ENCODE measurements at places on chromosomes 1 and 21.

DNA sequence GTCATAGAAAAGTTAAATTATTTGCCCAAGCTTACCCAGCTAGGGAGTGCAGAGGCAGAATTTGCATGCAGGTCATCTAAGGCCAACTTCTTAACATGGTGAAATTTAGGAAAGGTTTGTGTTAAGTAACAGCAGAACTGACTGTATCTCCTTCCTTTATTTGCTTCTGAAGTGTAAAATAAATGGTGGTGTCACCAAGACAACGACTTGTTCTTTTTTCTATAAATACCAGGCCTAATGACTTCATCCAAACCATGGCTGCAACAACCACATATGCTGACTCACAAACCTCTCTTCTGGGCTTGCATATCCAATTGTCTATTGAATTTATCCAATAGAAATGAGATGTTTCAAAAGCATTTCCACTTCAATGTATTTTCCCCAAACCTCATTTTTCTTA is 19.1 kb downstream of the COL24A1 start:
- peak; percentile 78 for DNase-seq

GRCh38 chr1:182525342-182525741 is 63.7 kb downstream of the RNASEL start:
- DNase-seq: no peak

DNA sequence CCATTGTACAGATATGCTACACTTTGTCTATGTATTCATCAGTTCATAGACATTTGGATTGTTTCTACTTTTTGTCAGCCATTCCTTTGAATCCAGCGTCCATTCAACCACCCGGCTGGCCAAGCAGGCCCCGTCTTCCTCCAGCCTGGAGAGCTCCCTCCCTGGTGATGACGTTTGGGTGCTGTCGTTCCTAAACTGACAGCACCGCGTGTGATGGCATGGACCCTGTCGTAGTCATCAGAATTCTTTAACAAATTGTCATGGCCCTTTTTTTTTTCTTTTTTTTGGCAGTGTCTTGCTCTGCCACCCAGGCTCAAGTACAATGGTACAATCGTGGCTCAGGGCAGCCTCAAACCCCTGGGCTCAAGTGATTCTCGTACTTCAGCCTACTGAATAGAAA is 138.6 kb upstream of the ERRFI1 start:
- DNase-seq: no peak

DNA sequence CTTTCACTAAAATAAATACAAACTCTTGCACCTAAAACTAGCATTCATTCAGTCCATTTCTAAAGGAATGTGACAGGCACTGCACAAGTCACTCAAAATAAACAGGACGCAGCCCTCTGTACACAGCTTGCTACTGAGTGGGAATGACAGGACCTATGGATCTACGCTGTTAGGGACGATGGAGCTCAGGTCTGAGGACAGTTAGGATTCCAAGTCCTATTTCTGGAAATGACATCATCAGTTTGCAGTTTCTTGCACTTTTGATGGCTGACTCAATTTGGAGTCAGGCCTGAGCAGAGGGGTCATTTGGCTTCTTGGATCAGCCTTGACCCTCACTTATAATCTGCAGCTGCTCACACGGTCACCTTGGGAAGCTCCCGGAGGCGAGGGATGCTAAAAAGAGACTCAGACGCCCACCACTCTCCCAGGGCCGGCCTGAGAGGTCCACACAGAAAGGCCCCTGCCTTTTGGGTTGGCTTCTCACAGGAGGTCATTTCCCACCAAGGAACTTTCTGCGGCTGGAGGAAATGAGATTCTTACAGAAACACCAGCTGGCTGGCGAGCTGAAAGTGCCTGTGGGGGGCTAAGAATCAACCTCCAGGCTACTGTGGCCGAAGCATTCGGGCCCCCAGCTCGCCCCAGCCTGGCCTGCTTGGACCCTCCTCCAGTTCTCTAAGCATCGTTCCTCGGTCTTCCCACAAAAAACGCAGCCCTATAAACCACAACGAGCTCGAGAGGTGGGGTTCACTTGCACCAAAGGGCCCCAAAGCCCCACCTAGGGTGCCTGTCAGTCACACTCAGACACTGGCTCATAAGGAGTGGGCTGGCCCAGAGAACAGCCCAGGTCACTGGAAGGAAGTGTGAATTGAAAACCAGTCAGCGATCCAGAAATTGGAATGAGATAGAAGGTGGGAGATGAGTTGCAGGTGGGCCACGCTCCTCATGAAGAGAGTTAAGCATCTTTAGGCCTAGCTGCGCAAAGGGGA is 8.9 kb upstream of the PDE9A start:
- DNase-seq: no peak

GRCh38 chr1:19893687-19894086 is 11.5 kb downstream of the OTUD3 start:
- DNase-seq: no peak

- no peak for DNase-seq
Measured at GRCh38 chr1:165632491-165632890, 1.5 kb downstream of the MGST3 start.

GRCh38 chr1:178308438-178308837 is 188.3 kb downstream of the CLEC20A start:
- DNase-seq: no peak

DNA sequence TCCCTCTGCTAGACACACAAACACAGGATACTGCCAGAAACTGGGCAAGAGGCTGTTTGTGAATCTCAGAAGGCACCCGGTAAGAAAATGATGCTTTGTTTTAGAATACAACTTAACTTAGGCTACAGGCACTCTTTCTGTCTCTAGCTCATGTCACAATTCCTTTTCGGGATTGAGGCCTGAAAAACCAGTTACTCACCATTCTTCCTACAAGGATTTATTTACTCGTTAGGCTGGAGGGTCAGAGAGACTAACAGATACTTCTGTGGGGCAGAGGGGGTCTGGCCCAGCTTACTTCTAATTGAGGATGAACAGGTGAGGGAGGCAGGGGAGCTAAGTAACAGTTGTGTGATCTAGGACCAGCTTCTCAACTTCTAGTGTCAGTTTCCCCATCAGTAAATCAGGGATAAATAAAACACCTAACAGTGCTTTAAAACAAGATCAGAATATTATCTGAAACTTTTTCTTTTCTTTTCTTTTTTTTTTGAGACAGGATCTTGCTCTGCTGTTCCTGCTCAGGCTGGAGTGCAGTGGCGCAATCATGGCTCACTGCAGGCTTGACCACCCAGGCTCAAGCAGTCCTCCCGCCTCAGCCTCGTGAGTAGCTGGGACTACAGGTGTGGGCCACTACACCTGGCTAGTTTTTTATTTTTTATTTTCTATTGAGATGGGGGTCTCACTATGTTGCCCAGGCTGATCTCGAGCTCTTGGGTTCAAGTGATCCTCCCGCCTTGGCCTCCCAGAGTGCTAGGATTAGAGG is 31.9 kb downstream of the NFYC start:
- DNase-seq: no peak

- no peak for DNase-seq
Measured at GRCh38 chr1:171126504-171126903, 35.8 kb downstream of the FMO3 start.

DNA sequence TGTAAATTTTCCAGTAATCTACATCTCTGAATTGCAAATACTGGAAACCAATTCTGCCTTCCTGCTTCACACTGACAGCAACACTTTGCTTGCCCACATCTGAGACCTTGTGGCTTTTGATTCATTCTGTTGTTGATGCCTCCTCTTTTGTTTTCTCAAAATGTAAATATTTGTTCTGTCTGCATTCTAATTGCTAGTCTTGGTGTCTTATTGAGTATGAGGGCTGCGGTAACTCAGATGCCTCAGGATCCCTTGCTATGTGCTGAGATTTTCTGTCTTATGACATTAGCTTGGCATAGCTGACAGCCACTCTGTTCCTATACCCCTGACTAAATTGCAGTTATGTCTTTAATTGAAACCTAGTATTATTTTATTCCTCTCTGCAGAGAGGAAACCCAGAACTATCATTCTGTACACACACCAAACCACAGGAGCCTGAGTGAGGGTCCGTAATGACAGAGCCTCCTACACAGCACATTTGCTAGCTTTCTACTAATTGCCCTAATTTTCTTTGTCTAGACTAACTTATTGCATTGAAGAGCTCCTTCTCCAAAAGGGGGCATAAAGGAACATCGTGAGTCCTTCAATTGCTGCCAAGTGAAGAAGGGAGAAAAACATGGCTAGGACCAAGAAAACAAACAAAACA is 72.1 kb downstream of the GREM2 start:
- no peak for DNase-seq

DNA sequence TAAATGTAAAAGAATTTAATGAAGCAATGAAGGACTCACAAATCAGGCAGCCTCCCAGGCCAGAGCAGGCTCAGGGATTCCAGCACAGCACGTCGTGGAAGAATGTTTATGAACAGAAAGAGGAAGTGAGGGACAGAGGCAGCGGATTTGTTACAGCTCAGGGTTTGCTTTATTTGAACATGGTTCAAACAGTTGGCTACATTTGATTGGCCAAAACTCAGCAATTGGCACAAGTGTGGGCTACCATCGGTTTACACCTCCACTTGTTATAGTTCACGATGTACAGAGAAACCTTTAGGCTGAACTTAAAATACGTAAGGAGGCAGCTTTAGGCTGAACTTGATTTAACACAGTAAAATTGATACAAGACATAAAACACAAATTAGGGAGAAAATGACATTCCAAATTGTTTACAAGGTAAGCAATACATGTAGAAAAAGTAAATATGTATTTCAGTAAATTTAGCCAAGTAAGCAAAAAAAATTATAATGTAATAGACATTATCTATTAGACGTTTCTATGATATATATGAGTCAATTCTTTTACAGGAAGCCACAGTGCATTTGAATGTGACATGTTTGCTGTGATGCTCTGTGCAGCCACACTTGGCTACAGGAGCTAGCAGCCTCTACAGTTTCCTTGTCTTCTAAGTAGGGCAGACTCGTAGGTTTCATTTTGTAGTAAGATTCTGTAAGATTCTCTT is 126.5 kb downstream of the ADSS2 start:
- no peak for DNase-seq

- no peak for DNase-seq
Measured at GRCh38 chr1:164739189-164739588, 180.2 kb downstream of the PBX1 start.

DNA sequence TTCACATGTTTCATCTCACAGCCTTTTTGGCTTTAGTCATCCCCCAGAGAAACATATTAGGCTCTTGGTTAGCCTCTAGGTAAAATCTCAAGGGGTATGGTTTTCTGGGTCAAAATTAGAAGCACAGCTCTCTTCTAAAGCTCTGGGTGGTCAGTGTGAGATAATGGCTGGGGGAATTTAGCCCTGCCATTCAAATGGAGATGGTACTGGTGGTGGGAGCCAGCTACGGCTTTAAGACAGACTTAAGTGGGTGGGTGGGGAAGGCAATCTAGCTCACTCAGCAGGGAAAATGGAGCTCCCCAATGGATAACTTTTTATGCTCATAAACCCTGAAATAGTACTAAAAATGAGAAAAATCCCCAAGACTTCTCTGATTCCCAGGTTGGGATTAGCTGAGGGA is 5.7 kb downstream of the TEX38 start:
- no peak for DNase-seq

DNA sequence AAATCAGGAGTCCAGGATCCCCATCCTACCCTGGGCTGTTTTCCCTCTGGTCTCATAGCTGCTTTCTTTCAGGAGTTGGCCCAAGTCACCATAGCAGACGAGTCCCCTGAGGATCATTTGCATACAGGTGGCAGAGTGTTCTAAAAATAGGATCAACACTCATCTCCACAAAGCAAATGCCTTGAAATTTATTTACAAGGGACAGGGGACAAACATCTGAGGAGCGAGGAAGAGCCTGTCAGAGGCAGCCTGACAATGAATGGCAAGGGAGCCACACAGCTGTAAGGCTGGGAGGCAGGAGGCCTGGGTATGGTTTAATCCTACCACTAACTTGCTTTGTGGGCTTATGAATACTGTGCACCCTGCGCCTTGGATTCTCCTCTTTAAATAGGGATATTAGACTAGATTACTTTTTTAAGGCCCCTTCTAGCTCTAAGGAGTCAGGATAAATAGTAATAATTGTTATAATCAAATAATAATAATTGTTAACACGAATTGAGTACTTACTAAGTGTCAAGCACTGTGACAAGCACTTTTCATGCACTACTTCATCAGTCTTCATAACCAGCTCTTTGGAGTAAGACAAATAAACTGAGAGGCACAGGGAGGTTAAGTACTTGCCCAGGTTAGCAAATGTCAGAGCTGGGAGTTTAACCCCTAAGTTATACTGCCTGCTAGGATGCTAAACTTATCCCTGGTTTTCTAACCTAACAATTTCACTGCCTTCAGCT is 34.5 kb downstream of the RAB3B start:
- DNase-seq: no peak

- peak; percentile 79 for DNase-seq
Measured at GRCh38 chr1:43454270-43455011, 710 bp upstream of the HYI start.

GRCh38 chr1:90313778-90314177 is 318.9 kb downstream of the ZNF326 start:
- no peak for DNase-seq

DNA sequence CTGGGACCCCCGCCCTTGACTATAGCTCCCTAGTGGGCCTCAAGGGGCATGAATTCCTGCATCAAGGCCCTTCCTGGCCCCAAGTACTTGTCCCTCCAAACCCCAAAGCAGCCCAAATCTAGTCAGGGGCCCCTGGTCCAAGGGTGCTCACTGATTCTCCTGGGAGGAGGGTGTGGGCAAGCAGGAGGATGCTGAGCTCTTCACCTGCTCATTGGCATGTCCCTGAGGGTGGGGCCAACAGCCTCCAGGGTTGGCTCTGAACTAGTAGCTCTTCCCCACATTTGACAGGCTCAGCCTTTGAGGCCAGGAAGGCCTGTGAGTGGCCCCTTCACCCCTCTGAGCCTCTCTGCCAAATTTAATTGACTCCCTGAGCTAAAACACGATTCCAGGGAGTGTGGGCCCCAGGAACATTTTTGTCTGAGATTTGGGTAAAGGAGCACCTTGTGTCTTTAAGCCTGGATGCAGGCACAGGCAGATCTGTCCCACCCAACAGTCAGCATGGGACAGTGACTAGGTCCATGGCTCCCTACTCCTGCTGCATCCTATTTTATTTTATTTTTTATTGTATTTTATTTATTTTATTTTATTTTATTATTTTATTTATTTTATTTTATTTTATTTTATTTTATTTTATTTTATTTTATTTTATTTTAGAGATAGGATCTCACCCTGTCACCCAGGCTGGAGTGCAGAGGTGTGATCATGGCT is 11.0 kb upstream of the WNT9A start:
- DNase-seq: no peak

DNA sequence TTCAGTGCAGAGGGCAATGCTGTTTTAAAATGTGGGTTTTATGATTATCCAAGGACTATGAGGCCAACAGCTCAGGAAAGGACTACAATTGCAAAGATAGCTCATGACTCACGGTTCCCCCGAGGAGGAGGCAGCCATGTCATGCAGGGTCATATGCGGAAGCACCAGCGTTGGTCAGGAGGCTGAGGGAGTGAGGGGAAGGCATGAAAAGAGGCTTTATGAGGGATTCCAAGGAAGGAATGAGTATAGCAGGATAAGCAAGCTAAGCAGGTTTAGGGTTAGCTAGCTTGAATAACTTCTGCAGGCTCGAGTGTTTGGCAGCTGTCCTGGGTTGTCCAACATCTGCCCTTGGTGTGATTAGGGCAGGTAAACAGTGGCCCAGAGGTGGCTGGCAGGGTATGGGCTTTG is 495.1 kb downstream of the SETD4 start:
- DNase-seq: peak; percentile 88

- no peak for DNase-seq
Measured at GRCh38 chr1:83961571-83962295, 37.2 kb downstream of the TTLL7 start.
